Activated CD4-positive, alpha-beta memory T cell treated with anti-CD3 and anti-CD28 coated beads for 36 hours (primary cell): ENCODE measurements at places on chromosomes 2 and 18.
A peak's percentile ranks its signal among the peaks of the same experiment; 100 is the strongest.

DNA sequence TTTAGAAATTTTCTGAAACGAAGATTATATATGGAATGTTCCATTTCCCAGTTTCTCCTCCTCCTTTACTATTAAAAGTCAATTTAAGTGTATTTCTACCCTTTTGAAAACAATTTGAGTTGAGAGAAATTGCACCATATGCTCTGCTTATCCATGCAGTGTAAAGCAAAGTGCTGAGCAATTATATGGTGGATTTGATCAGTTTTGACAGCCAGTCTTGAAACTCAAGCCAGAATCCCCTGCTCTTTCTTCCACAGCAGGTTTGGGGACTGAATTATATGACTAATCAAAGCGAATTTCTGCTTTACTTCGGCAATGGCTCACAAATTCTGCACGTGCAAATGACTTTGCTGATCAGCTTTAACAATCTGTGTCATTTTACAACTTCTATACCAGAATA lies 1183.6 kb downstream of the LRP1B start:
- no peak for DNase-seq

- no peak for DNase-seq
Measured at GRCh38 chr2:47002031-47002430, 86.4 kb upstream of the MCFD2 start.

- no peak for DNase-seq
Measured at GRCh38 chr2:39497082-39497801, 60.2 kb upstream of the MAP4K3 start.

- DNase-seq, result peak; percentile 59
Measured at GRCh38 chr2:197705912-197706838, 1.0 kb downstream of the MARS2 start.

DNA sequence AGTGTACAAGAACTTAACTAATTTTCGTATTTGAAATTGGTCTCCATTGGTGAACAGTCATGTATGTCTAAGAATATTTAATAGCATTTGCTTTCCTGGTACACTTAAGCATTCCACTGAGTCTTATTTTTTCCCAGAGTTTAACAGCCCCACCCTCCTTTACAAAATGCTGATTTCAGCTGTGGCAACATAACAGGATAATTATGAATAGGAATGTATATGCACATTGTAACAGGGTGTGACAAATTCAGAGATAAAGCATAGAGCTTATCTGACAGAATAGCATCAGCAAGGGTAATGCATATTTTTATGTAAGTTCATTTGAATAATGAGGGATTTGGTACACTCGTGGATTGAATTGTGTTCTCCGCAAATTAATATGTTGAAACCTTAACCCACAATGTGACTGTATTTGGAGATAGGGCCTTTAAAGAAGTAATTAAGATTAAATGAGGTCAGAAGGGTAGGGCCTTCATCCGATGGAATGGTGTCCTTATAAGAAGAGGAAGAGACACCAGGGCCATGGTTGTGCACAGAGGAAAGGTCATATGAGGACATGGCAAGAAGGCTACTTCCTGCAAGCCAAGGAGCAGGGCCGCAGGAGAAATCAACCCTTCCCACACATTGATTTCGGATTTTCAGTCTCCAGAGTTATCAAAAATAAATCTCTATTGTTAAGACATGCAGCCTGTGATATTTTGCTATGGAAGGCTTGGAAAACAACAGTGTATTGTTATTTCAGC lies 439.7 kb upstream of the CDH20 start:
- no peak for DNase-seq

GRCh38 chr2:25314514-25315315 lies 27.0 kb downstream of the DNMT3A start:
- DNase-seq, result peak; percentile 96

DNA sequence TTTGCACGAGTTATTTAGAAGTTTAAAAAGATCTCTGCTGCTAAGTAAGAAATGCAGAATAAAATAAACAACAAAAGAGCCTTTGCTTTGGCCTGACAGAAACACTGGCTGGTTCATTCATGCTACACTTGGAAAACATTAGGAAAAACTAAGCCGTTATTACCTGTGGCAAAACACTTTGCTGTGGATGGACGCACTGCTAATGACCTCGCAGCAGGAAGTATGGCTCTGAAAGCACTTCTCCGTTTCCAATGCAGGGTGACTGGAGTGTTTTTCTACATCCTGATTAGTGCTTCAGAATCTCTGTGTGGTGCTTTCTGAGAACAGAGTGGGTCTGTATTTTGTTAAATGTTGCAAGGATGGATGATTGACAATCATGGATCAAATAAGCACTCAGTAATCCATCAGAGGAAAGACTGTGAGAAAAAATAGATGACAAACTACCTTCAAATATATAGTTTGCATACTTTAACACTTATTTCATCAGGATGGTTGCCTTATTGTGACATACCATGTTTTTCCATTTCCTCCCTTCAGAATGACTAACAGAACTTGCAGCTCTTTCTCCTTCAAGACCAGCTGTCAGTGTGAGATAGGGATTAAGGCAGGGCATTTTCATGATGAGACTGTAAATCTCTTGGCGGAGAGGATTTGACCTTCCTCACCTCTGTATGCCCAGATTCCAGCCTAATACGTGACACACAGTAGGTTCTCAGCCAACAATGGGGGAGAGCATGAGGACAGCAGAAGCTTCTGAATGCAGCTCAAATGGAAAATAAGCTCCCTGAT lies 38.0 kb downstream of the LINC00305 start:
- no peak for DNase-seq

DNA sequence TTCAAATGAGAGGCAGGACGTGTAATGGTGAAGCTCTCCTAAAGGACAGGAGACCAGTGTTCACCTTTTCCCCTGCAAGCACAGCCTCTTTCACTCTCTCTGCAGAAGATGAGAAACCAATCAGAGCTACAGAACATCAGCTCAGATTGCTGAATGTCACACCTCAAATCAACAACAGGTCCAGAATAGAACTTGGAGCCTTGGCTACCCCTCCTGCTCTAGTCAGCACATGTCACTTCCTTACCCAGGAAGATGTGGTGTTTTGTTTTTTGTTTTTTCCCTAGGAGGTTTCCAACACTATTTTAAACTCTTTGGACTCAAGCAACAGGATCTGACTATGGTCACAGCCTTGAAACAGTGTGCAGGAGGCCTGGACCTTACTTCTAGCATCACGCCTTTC lies 41.3 kb upstream of the PCBP1 start:
- DNase-seq, result no peak

GRCh38 chr2:118706844-118707243 lies 140.6 kb downstream of the EN1 start:
- no peak for DNase-seq

GRCh38 chr2:152441961-152442360 lies 107.0 kb downstream of the FMNL2 start:
- DNase-seq, result no peak

DNA sequence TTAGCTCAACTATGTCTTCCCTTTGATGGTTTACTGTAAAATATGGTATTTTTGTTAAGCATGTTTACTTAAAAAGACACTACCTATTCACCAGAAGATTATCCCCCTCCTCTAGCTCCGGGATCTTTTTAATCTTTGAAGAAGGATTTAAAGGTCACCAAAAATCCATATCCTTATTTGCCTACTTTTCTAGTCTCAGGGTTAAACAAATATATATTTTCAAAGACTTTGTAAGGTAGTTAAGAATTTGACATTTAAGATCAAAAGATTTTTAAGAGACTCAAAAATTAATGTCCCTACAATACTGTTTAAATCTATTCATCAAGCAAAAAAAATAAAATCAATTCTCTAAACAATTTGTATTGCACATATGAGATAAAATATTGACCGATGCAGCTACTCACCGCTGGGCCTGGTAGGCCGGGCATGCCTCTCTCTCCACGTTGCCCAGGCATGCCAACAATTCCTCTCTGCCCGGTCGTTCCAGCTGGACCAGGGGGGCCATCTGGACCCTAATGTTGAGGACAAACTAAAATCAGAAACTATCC lies 76.1 kb downstream of the COL3A1 start:
- DNase-seq, result no peak

DNA sequence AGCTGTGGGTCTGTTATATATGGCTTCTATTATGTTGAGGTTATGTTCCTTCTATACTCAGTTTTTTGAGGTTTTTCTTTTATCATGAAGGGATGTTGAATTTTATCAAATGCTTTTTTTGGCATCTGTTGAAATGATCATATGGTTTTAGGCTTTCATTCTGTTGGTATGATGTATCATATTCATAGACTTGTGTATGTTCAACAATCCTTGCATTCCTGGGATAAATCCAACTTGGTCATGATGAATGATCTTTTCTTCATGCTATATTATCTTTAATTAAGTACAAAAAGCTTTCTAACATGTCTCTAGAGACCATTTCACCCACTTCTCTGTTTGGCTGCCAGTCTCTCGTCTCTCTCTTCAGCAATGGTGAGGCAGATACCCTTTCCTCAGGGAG lies 54.2 kb downstream of the MDH1 start:
- no peak for DNase-seq

GRCh38 chr2:32812316-32812715 lies 134.4 kb upstream of the LTBP1 start:
- no peak for DNase-seq

DNA sequence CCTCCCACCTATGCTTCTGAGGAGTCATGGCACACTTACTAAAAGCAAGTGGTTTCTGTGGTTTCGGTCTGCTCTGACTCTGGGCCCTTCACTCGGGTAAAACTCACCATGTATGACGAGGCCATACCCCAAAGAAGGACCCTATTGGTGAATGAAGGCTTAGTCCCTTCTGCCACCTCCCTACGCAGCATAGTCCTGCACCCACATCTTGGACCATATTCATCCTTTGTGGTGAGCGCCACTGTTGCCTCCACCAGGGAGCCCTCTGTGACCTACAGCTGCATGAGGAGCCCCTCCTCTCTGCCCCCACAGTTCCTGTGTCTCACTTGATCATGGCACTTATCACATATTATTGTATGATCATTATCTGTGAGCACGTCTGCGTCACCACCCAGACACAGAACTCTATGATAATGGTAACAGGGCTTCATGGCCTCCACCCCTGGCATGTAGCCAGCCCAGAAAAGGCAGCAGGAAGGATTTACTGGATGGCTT lies 113.3 kb downstream of the TFCP2L1 start:
- peak; percentile 42 for DNase-seq

DNA sequence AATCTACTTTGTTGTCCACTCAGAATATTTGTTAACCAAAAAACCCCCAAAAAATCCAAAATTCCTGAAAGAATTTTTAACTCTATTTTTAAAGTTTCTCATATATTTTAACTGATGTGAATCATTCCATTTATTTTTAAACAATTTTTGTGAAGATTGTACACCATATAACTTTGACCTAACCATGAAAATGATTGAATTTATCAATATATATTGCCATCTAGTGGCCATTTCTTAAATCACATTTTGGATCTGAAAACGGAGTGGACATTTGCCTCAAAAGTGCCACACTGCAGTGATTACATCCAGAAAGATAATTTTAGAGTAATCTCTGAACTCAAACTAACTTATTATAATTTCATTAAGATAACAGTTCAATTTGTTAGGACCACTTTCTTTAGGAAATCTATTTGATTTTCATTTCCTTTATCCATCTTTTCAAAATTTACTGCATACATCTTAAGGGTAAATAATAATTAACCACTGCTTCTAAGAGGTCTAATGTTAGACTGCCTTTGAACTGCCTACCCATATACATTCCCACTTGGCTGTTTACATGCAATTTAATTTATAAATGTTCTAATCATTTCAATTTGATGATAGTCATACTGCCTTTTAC lies 71.1 kb downstream of the DSC3 start:
- DNase-seq, result no peak

- DNase-seq, result no peak
Measured at GRCh38 chr2:235592430-235592829, 98.6 kb downstream of the AGAP1 start.

DNA sequence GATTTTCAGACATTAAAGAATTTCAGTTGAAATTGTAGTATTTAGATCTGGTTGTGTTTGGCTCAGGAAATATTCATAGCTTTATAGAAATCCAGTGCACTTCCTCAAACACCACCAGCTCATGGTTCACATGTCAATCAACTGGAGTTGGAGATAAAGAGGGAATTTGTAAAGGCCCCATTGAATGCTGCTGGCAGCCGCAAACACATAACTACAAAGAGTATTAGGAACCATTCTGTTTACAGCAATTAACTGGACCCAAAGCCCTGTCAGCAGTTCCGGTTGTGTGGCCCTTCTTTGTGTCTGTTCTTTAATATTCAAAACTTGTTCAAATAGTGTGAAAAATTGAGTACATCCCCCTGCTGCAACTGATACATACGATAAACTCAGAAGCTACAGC lies 107.4 kb upstream of the LRRTM4 start:
- DNase-seq, result no peak

DNA sequence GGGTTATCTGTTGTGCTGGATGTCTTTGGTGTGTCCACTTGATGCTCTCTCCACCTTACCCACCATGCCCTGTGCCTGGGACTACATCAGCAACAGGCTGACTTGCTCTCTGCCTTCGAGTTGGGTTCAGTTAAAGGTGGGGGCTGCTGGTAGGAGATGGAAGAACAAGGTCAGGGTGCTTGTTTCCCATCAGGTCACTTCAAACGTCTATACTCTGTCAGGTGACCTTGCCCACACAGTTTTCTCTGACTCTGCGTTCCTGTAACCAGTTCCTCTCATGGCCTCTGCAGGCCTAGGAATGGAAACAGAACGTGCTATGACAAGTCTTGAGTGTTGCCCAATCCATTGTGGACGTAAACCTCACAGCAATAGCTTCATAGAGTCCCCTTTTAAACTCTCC lies 38.4 kb upstream of the PAPOLG start:
- no peak for DNase-seq

DNA sequence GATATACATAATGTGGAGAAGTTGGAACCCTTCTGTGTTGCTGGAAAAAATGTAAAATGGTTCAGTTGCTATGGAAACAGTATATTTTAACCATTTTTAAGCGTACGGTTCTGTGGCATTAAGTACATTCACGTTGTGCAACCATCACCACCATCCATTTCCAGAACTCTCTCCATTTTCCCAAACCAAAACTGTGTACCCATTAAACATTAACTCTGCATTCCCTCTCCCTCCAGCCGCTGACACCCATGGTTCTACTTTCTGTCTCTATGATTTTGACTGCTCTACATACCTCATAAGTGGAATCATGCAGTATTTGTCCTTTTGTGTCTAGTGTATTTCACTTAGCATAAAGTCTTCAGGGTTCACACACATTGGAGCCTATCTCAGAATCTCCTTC lies 67.3 kb downstream of the LDLRAD4 start:
- DNase-seq, result no peak
